ENCODE measurements at places on chromosomes 4 and X. TPM values are rescaled to one million over a fixed set of nuclear protein-coding genes. Genes with fewer than 3 reads are reported as not detected.

- DNase-seq, result no peak
Measured at GRCh38 chrX:154717824-154718223, 33.1 kb downstream of the GAB3 start.

- DNase-seq, result no peak
Measured at GRCh38 chr4:111535792-111536191, 609.5 kb upstream of the FAM241A start.

- DNase-seq, result no peak
Measured at GRCh38 chr4:26372525-26373172, 51.8 kb downstream of the RBPJ start.

DNA sequence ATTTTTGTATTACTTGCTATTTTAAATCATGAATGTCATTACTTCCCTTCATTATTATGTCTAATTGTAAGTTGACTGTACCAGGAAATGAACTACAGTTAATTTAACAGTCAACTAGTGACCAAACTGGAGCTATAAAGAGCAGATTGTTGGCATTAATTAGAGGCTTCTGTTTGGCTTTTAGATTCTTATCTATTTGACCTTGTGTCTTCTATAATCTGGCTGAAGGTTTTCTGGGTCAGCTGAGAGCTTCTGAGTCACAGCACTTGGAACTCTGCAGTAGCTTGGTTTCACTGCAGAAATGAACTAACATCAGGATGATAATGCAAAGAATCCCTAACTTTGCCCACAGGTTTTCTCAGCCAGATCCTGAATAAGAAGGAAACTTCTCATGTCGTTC, 169.2 kb upstream of the LEF1 start:
- DNase-seq, result no peak

GRCh38 chrX:41184312-41184711, 99.1 kb downstream of the USP9X start:
- DNase-seq, result no peak

DNA sequence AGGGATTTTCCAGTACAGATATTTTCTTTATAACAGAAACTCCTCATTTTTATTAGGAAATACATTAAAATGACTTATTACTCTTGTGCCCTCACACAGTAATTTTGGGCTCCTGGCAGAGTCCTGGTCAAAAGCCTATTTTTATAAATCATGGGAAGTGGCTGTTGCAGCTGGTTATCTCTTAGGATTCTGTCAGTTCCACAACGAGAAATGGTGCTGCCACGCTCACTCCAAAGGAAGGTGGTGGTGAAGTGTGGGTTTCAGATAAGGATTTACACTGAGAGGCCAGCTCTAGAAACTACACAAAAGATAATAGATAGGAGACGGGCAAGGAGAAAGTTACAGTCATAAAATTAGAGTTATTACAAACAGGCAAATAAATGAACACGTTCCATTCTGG, 159.2 kb upstream of the FAM241A start:
- DNase-seq, result no peak

DNA sequence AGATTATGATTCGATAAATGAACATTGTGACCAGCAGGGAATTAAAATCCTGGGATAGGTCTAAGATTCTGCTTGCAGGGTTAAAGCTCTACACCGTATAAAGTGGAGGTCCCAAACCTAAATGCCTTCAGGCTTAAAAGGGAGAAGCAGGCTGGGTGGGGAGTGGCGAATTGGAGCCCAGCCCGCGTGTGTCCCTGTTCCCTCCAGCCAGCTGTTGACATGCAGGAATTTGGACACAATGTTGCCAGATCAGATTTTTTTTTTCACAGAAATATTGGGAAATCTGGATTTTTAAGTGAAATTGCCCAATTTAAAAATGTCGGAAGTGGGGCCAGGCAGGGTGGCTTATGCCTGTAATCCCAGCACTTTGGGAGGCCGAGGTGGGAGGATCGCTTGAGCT, 60.5 kb downstream of the ELF4 start:
- no peak for DNase-seq

DNA sequence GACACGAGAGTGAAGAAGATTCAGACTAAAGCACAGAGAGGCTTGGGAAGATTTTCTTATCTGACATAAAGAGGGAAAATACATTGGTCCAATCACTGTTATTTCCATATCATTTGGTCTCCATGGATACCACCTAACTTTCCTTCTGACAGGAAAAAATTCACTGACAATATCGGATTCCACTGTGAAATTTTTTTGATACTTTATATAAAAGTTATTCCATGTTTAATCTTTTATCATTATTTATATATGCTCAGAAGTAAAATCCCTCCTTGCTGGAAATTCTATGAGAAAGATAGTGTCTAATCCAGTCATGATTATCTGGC, 3.6 kb downstream of the IRF2 start:
- DNase-seq, result no peak

DNA sequence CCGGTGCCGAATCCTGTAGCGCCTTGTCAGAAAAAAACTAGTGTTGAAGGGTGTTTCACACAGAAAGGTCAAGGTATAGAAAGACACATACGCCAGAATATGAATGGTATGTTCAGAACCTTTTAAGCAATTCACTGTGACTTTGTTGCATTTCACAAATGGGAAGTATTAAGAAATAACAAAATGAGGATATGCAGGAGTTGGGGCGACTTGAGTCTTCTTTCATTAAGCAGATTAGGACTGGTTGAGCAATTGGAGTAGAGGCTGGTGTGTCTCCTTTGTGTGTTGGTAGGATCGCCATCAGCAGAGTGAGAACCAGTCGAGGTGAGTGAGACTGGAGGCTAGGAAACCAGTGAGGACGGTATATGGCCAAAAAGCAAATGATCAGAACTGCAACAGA, 1454.5 kb upstream of the TENM3 start:
- no peak for DNase-seq

- DNase-seq, result no peak
Measured at GRCh38 chr4:134018846-134019245, 182.7 kb downstream of the PABPC4L start.

DNA sequence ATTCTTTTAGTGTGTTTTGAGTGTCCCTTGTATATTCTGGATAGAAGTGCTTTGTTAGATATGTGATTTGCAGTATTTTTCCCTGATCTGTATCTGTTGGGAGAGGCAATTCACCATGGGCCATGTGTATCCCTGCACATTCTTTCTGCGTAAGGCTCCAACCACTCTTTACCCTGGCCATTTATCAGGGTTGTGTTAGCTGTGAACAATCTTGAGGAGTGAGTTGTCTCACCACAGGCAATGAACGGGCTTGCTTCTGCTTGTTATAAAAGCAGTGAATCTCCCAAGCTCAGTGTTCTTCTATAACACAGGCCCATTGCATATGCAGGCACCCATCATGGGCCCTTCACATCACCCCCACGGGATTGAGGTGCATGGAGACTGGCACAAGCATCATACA, 18.9 kb upstream of the SMIM10 start:
- DNase-seq, result no peak

GRCh38 chr4:82629238-82630000, 67.6 kb upstream of the TMEM150C start:
- no peak for DNase-seq

GRCh38 chr4:107718351-107718965, 1.6 kb downstream of the PAPSS1 start:
- DNase-seq, result no peak

DNA sequence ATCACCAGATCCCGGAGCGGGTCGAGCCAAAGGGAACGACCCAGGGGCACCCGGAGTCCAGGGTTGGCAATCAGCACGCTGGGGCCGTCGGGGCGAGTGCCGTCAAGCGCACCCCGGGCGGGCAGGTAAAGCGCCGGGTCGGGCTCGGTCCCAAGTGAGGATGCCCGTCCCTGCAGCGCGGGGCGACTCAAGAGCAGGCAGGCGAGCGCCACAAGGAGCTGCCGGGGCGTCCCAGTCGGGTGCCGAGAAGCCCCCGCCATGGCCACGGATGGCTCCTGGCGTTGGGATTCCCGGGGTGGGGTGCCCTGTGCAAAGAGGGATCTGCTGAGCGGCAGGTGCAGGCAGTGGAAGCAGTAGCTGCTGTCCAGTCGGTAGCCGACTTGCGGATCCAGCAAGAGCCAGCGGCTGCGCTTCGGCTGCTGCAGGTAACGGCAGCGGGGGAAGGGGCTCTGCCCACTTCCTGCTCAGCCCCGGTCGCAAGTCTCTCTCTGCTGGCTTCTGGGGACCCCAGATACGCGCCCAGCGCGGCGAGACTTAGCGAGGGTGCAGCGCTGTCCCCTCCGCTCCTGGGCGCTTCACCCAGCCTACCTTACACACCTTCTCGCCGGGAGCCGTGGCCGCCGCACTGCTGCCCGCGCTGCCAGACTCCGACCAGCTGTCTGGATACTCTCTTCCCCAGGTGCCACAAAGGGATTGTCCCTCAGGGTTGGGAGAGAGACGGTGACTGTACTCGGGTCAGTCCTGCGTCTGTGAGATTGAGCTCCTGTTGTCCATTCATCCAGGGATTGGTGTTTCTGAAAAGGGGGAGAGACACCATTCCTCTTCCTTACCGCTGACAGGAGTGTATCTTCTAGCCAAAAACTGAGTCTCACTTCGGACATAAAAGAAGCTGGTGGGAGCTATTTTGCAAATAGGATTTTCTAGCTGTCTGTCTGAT, at the start of gene FREM3:
FREM3 (minus strand) TSS at position 260 of the 937 bp plus-strand sequence; CDS start at position 260, 0 bp downstream.
- peak; percentile 48 for DNase-seq

DNA sequence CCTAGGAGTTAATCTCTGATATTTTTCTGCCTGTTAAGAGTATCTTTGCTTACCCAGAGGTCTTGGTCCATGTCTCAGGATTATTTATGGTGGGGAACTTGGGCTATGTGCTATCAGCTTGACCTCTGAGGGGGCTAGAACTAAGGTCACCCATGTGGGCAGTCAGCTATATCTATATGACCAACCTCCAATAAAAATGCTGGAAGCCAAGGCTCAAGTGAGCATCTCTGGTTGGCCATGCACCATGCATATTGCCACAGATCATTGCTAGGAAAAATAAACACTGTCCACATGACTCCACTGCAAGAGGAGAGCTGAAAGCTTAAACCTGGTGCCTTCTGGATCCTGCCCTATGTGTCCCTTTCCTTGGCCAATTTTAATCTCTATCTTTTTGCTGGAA, 196.5 kb upstream of the SLC7A11 start:
- no peak for DNase-seq

DNA sequence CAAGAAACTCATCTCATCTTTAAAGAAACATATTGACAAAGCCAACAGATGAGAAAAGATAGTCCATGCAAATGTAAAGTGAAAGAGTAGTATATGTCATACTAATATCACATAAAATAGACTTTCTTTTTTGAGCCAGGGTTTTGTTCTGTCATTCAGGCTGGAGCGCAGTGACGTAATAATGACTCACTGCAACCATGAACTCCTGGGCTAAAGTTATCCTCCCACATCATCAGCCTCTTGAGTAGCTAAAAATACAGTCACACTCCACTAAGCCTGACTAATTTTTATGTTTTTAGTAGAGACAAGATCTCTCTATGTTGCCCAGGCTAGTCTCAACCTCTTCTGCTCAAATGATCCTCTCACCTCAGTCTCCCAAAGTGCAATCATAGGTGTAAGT, 51.8 kb upstream of the TRAM1L1 start:
- no peak for DNase-seq

- DNase-seq, result no peak
Measured at GRCh38 chrX:77444075-77444474, 3.1 kb upstream of the FGF16 start.

DNA sequence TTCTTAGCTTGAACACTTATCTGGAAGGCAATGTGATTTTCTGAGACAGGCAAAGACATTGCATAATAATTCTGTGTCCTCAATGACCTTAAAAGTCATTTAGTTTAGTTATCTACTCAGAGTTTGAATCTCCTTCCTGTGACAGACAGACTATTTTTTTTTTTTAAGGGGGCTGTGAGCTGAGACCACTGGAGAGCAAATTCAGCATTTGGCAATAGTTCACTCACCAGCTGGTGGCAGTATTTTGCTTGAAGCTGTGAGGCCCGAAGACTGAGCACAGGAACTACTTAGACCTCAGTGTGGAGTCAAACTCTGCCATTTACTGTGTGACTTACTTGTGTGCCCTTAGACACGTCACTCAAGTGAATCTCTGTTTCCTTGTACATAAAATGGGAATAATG, 22.9 kb upstream of the CPE start:
- peak; percentile 62 for DNase-seq

- DNase-seq, result peak; percentile 73
Measured at GRCh38 chr4:24794916-24795665, at the start of gene SOD3. Gene SOD3 (plus strand): TSS chr4:24795573. CDS start chr4:24799522, 3,949 bp downstream.

DNA sequence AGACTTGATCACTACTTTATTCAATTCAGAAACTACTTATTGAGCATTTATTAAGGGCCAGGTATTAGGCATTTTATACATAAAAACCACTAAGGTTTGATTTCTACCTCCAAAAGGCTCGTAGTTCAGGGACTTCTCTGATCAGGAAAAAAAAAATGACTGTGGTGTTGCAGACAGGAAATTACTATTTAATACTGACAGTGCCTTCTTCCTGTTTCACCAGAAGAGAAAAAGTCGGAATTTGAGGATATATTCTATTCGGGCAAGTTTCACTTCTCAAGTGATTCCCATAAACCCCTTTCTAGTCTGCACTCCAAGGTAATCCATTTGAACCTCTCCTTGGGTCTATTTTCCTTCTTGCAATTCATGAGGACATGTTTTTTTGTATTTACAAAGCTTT, 15.3 kb upstream of the TASL start:
- DNase-seq, result no peak

DNA sequence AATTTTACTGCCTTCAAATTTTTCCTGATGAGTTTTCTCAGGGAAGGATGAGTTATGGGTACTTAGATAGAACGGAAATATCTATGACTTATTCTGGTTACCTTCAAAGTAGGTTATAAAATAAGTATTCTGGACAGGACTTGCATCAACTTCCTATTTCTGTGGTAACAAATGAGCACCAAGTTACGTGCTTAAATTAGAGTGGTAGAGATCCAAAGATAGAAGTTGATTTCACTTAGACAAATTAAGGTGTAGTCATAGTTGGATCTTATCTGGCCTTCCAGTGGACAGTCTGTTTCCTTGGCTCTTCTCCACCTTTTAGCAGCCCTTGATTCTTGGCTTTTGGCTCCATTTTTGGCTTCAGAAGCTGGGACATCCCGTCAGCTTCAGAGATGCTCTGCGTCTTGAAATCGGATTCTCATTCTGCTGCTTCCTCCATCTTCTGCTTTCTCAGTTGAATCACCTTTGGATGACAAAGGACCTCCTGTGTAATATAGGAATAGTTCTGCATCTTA, 109.9 kb downstream of the ZNF518B start:
- no peak for DNase-seq

FREM3 gene
- 0.06 TPM for total RNA-seq

FOXR2 gene
- not detected for total RNA-seq

GPR119 gene
- total RNA-seq, result not detected

FGFBP1 gene
- 6.9 TPM for total RNA-seq

SORBS2 gene
- 127 TPM for total RNA-seq

PDZD4 gene
- 7.0 TPM for total RNA-seq

ZNF630 gene
- total RNA-seq, result 3.3 TPM

TRAPPC11 gene
- 43.1 TPM for total RNA-seq

TMEM144 gene
- total RNA-seq, result 9.8 TPM

MAGEA6 gene
- not detected for total RNA-seq

PTTG2 gene
- total RNA-seq, result 1.0 TPM

CACNA1F gene
- 0.25 TPM for total RNA-seq

Measured in kidney (tissue), 22 donors.